ENCODE measurements at places on chromosomes 3 and 15.

DNA sequence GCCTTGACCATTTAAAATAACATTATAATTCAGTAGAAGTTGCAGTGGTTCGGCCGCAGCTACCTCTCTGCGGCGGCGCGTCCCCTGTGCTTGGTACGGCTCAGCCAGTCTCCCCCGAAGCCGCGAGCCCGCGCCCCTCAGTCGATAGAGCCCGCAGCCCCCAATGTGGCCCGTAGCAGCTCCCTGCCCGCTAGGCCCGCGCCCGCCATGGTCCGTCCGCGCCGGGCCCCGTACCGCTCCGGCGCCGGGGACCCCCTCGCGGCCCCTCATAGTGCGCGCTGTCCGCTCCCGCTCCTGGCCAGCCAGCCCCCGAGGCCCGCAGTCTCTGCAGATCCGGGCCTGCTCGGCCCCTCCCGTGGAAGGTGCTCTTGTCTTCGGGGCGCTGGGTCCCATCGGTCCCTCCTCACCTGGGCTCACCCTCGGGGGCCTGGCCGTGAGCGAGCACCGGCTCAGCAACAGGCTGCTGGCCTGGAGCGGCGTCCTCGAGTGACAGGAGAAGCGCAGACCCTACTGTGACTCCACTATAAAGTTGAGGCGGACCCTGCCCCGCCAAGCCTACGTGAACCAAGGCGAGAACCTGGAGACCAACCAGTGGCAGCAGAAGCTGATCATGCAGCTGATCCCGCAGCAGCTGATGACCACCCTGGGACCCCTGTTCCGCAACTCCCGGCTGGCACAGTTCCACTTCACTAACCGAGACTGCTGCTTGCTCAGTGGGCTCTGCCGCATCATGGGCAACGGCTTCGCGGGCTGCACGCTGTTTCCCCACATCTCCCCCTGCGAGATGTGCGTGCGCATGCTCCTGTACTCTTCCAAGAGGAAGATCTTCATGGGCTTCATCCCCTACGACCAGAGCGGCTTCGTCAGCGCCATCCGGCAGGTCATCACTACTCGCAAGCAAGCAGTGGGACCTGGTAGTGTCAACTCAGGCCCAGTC lies 21.8 kb upstream of the GPR156 start:
- no peak for DNase-seq

- DNase-seq = no peak
Measured at GRCh38 chr3:119585856-119586570, 6.7 kb downstream of the ADPRH start.

DNA sequence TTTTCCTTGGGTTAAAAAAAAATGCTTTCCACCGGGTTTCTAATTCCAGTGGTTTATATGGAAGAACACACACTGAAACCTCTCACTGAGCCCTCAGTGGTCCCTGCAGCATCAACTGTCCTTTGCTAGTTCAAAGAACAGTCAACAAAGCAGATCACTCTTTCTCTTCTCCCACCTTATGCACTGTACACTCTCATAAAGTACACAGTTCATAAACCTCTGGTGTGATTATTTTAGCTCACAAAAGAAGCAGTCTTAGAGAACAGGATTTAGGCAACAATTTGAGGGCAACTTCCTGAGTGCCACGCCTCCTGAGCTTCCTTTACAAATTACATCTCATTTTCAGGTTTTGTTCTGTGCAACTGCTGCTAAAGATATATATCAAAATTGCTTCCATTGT lies 728.4 kb upstream of the GOLIM4 start:
- DNase-seq = no peak

- DNase-seq = no peak
Measured at GRCh38 chr3:15217841-15218267, 11.8 kb downstream of the CAPN7 start.

DNA sequence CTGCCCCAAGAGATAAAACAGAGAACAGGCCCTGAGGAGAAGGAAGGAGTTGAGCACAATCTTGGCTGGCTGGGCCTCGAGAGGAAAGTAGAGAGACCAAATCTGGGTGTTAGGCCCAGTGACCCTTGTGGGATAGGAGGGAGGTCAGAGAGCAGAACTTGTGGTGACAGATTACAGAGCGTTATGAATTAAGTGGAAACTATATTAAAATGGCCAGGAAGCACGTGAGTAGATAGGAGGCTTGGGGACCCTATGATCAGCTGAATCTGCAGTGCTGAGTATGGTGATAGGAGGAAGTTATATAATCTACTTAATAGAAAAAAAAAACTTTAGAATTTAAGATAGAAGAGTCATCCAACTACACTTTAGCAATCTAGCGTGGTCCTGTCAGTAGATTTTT lies 30.0 kb downstream of the ST6GAL1 start:
- no peak for DNase-seq

GRCh38 chr3:165491487-165491886 lies 295.3 kb upstream of the SLITRK3 start:
- no peak for DNase-seq

GRCh38 chr3:81985996-81986723 lies 224.7 kb upstream of the GBE1 start:
- no peak for DNase-seq

- no peak for DNase-seq
Measured at GRCh38 chr15:42133886-42134502, 22.4 kb downstream of the PLA2G4F start.

GRCh38 chr3:45553469-45553974 lies 41.0 kb upstream of the LIMD1 start:
- no peak for DNase-seq

DNA sequence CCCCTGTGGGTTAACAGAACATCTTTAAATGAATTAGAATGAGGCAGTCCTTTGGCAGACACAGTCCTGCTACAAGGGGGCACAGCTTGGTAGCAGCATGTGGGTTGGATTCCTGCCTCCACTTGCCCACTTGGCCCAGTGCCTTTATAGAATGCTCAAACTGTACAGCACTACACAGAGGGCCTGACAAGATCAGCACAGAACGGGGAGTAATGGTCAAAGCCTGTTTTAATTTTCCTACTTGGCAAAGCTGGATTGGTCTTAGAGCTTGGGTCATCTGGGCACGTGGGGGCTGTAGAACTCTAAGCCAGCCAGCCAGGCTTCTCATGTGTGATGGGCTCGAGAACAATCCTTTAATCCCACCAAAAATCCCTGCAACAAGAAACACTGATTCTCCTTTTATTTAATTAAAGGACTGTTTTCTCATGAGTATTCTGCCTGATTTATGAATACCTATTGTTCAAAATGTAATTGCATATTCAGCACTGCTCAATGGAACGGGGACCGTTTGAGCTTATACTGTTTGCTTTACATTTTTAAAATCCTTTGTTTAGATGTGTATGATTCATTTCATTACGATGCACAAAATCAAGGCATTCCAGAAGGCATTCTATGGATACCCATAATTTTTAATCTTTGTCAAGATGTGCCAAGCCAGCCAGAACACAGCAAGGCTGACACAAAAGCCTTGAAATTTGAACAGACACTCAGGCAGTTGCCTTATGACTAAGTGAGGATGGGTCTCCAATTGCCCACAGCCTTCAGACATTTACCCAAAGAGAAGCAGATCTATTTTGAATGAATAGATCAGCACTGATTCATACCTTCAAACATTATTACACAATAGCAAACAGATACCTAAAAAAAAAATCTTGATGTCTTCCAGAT lies 249.3 kb upstream of the TGFBR2 start:
- no peak for DNase-seq
